ENCODE measurements at places on chromosomes 1 and 21.
A peak's percentile ranks its signal among the peaks of the same experiment; 100 is the strongest.

DNA sequence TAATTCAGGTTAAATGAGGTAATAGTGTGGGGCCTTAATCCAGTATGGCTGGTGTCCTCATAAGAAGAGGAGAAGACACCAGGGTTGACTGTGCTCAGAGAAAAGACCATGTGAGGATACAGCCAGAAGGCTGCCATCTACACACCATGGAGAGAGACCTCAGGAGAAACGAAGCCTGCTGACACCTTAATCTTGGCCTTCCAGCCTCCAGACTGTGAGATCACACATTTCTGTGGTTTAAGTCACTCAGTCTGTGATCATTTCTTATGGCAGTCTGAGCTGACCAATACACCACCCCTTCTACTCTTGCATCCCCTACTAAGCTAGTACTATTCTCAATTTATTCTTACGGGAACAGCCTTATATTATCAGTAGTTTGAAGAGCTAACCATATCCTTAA lies 310.0 kb downstream of the ZP4 start:
- DNase-seq, result no peak

- DNase-seq, result peak; percentile 47
Measured at GRCh38 chr1:228735871-228736586, 750 bp downstream of the RHOU start.

- DNase-seq, result no peak
Measured at GRCh38 chr1:230058626-230059025, 8.4 kb upstream of the GALNT2 start.

GRCh38 chr1:170617591-170618330 lies 46.2 kb upstream of the PRRX1 start:
- DNase-seq, result no peak

DNA sequence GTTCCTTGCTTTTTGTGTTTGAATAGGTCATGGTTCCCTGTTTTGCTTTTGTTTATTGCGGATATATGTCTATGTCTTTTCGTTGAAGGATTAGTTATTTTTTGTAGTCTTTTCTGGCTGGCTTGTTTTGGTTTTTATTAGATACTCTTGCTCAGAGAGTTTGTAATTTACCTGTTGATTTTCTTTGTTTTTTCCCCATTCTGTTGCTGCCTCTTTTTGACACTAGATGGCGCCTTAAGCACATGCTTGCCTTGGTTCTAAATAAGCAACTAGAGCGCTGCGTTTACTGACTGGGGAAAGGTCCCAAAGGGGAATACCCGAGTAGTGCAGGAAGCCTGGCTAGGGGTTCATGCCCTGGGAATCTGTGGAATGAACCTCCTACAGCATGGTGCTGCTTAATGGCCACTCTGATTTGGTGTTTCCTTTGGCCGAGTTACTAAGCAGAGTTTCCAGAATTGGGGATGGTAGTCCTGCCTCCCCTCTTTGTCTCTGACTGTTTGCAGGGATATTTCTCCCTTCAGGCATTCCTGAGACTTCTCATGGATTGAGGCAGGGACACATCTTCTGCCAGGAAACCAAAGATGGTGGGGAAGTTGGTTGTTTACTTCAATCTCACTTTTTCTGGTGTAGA lies 143.2 kb downstream of the PTPRU start:
- DNase-seq, result peak; percentile 18

DNA sequence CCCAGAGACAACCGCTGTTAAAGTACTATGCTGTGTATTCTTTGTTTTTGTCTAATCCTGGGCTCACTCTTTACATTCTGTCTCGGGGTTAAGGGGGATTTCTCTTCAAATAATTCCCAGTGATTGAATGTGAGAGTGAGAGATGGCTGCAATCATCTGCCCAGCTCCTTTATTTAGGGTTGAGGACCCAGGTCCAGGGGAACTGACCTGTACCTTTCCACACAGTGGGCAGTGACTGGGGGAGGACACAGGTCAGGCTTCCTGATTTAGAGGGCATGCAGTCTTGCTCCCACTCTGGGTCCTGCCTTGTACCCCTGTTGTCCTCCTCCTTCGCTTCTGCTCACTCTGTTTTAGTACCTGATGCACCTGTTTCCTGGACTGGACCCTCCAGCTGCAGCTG lies 22.0 kb downstream of the PHGDH start:
- no peak for DNase-seq

GRCh38 chr1:10671622-10672342 lies 124.7 kb downstream of the CASZ1 start:
- no peak for DNase-seq

DNA sequence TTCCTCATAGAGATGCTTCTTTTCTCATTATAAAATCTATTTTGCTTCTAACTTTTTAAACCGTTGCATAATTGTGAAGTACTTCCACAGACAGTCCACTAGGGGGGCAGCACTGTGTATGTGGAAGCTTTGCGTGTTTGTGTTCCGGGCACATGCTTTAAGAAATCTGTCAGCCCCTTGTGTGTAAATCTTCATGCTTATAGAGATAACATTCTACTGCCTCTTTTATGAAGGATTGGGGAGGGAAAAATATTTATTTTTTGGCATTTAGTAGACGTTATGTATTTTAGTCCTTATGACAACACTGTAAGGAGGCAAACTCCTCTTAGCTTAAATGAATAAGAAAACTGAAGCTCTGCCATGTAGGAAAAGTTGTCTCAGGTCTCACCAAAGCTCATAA lies 157.3 kb upstream of the PTGFR start:
- peak; percentile 5 for DNase-seq

DNA sequence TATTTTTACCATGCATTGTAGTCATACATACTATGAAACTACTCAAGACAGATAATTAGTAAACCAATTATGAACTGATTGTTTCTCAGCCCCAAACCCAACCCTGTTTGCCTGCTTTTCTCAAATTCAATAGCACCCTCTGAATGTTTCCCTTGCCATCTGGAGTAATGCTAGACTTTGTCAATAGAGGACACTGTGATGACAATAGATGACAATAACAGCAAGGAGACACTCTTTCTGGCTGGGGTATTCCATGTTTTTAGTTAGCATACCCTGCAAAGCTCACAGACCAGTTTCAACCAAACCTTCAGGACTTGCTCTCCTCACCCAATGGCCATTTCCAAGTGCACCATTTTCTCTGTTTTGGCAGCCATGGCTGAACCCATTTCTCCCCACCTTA lies 108.5 kb upstream of the LRRC7 start:
- DNase-seq, result no peak

GRCh38 chr1:185154912-185155513 lies 1.7 kb downstream of the TRMT1L start:
- no peak for DNase-seq

- no peak for DNase-seq
Measured at GRCh38 chr1:32972814-32973428, 8.3 kb upstream of the RNF19B start.

DNA sequence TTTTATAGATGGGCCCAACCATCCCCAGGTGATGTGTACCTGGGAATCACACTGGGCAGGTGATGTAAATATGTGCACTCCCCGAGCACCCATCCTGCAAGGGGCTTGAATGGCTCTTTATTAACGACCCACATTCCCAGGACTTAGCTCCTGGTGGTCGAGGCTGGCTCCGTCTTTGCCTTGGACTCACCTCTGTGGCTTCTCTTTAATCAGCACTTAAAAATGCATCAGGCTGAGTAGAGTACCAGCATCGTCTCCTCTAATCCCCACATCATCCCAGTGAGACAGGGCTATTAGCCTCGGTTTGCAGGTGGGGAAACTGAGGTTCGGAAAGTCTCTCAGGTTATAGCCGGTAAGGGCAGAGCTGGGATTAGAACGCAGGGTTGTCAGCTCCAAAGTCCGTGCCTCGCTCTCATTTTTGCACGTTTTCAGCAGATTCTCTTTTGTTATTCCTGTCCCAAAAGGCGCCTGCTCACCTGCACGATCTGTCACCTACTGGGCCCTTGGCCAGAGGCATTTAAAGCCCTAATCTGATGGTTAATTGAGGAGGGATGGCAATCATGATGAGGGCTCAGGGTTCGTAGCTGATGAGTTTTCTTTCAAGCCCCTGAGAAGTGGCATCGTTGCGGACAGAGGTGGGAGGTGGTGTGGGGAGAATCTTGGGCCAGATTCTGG lies 29.4 kb downstream of the SPSB1 start:
- DNase-seq, result no peak

- DNase-seq, result no peak
Measured at GRCh38 chr1:107533436-107533835, 392.6 kb downstream of the NTNG1 start.

DNA sequence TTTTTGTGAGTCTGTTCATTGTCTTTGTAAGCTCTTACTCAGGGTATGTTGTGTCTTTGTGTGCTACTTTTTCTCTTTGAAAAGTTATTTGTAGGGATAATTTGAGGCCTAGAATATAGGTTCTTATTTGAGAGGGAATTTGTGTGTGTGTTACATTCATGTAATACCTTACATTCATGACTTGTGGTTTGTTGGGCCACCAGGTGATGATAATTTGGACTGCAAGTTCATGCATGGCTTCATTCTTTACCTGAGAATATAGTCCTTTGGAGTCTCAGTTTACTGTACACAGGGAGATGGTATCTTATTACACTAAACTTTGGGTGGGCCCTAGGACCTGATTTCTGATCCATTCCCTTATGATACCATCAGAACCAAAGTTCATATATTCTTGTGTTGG lies 51.8 kb upstream of the FASLG start:
- no peak for DNase-seq

DNA sequence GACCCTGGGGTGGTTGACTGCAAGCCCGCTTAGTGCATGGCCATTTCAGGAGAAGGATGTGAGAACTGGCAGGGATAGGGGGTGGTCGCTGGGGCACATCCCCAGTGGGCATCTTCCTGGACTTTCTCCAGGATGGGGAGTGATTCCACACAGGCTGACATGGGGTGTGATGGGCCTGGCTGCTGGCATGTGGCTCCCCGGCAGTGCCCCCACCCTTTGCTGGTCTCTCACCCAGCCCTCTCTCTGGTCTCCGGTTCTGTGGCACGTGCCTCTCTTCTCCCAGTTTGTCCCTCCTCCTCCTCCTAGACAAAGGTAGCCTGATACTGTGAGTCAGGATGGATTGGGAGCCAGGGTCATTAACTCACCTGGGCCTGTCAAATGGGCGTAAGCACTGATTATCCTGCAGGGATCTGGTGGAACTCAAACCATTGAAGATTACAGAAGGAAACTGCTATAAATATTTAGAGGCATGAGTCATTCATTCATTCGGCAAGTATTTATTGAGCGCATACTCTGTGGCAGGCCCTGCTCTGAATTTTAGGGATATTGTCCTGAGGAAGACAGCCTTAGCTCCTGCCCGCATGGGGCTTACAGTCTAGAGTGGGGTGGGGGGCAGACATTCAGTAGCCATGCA lies 23.6 kb upstream of the EPS8L3 start:
- DNase-seq, result no peak

DNA sequence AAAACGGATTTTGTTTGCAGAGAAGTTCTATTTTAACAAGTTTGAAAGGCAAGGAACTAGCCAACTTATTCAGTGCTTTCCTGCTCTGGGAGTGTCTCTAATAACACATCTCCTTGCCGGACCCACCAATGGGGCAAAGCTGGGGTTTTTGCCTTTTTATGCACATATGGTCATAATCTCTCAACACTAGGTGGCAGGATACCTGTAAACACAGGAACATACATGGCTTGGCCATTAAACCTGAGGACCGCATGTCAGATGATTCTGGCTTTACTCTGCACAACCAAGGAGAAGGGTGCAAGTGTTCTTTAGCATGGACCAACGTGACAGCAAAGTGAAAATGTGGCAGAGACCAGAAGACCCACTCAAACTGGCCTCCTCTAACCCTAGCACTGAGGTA lies 4.9 kb downstream of the TMEM9 start:
- peak; percentile 60 for DNase-seq

GRCh38 chr1:206864939-206865671 lies at the start of gene IL20:
TSS of gene IL20 (plus strand) at chr1:206865623. CDS start at chr1:206865853, 230 bp downstream.
- DNase-seq, result peak; percentile 77

DNA sequence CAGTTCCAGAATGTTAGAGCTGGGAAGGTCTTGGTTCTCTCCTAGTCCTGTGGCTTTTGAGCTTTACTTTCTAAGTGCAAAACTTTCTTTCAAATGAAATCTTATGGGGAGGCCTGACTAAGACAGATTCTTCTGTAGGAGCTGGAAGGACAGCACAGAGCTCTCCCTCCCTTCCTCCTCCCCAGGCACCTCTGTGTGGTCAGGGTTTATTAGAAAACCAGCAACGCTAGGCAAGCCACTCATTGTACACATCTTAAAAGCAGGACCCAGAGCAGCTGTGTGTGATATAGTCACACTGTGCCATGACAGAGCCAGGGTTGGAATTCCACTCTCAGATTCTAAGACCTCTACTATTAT lies 241.1 kb upstream of the RAB4A start:
- DNase-seq, result no peak

- DNase-seq, result no peak
Measured at GRCh38 chr1:32998064-32998463, 33.5 kb upstream of the RNF19B start.

DNA sequence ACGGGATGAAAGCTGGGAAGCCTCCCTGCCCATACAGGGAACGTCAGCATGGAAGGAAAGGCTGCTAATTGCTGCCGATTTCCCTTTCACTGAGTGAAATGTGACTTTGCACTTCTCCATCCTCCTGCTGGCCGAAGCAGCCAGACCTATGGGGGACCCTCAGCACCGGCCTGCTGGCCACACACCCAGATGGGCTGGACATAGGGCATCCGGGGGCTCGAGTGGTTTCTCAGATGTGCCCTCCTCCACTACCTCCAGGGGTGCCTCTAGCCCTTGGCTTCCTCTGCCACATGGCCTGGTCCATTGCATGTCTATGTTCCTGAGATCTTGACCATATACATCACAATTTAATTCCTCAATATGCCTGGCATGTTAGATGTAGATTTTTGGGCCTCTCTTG lies 79.7 kb downstream of the LRRN2 start:
- no peak for DNase-seq

- no peak for DNase-seq
Measured at GRCh38 chr1:111062081-111062480, 77.8 kb downstream of the DRAM2 start.

DNA sequence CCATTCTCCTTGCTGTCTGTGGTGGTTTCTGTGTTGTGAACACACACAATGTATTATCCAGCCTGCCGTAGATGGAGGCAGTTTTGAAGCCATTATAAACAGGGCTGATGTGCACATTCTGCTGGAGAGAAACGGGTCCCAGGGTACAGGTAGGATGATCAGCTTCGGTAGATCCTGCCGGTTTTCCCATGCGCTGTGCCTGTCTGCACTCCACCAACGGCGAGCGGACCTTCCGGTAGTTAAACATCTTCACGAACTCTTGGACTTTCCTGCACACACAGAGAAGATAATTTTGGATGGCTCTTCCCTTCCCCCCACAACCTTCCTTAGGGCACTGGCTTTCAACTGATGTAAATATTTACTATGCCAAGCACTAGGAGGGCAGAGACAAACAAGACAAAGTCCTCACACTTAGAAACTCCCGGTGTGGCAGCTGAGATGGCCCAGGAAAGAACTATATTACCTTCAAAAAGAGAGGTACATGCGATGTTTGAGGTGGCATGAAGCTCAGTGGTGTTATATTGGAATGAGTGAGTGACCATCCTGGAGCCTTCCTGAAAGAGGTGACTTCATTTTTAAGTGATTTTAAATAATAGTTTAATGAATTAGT lies 41.7 kb downstream of the ALPL start:
- DNase-seq, result no peak

GRCh38 chr1:182817802-182818201 lies 21.3 kb upstream of the DHX9 start:
- DNase-seq, result no peak

Measured in hematopoietic multipotent progenitor cell (in vitro differentiated cells).